ENCODE measurements at places on chromosomes 5 and 9.

- DNase-seq = no peak
Measured at GRCh38 chr5:18745042-18745987, 1111.1 kb downstream of the TAF11L14 start.

DNA sequence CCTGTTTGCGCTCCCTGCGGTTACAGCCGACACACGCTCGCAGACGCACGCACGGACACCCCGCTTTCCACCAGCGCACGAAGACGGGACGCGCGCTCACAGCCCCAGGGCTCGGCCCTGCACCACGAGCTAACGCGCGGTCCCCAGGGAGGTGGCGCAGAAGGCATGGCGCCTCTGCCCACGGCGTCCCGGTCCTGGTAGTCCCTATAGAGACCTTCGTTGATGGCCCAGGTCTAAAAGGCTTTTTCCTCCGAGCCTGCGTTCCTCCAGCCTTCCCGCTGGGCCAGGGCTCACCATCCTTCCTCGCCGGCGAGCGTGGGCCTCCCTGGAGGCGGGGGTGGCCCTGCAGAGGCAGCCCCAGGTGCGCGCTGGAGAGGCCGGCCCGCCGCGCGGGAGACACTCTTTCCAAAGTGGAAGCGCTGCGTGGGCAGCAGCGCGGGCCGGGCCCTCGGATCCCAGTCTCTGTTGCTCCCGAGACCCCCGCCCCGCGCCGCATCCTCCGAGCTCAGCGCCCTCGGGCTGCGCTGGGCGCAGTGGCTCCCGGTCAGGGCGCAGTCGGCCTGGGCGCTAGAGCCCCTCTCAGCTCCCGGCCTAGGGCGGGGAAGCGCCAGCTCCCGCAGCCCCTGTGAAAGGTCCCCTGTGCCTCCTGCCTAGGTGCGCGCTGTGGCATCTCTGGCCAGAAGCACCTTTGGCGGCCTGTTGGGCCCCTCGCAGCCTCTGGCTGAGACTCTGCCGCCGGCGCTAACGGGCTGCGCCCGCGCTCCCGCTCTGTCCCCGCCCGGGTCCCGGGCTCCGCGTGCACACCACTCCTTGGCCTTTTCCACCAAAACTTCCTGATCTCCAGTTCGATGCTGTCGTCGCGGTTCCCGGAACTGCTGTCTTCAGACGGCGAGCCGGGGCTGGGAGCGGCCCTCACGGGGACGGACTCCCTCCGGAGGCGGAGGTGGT lies 31.9 kb upstream of the FANCC start:
- no peak for DNase-seq

DNA sequence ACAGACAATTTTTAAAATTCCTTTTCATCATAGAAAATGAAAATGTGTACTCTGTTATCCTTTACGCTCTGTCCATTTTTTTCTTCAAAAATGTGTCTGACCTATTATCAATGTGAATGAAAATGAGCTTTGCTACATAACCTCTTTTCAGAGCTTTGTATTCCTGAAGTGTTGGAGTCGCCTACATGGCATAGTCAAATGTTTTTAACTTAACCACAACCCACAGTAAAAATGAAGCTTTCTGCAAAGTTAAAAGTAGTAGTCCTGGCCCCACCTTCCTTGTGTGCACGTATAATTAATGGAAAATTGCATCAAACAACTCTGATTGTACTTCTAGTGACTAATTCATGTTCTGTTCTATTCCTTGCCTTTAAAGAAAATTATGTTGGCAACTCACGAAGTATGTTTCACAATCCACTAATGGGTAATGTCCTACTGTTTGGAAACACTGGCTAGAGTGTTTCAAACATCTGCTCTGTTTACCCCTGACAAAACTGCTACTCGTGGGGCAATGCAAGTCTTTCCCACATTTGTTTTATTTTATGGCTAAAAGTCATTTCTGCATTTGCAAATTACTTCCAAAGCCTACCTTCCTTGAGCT lies 18.6 kb upstream of the PSAT1 start:
- no peak for DNase-seq

GRCh38 chr5:73218552-73219171 lies 45.7 kb downstream of the TMEM174 start:
- no peak for DNase-seq

GRCh38 chr5:161803-162110 lies 29.5 kb upstream of the LRRC14B start:
- no peak for DNase-seq

- no peak for DNase-seq
Measured at GRCh38 chr9:21677834-21678233, 124.6 kb upstream of the MTAP start.
